CD4-positive, alpha-beta T cell treated with Interleukin-2 at 100 ng/mL for 4 hours (primary cell): ENCODE measurements at places on chromosomes 6 and 20.
A peak's percentile ranks its signal among the peaks of the same experiment; 100 is the strongest.

GRCh38 chr20:56506103-56506502 lies 18.4 kb upstream of the FAM209A start:
- no peak for DNase-seq

- no peak for DNase-seq
These were observed 372.9 kb downstream of the DOK5 start for GRCh38 chr20:54848262-54848661.

- no peak for DNase-seq
These were observed 45.3 kb upstream of the FAM50B start for GRCh38 chr6:3803627-3804468.

DNA sequence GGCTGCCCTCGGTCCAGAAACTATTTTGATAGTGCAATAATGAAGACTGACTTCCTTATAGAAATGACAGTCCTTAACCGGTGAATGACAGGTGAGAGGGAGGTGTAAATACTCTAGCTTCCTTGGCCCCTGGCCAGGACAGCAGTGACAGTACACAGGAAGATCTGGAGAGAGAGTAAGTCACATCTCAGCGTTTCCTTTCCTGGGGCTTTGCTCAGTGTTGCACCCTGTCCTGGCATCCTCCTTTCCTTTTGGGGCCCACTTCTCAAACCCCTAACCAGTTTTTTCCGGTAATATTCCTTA lies 336.9 kb downstream of the CD83 start:
- DNase-seq: peak; percentile 13

DNA sequence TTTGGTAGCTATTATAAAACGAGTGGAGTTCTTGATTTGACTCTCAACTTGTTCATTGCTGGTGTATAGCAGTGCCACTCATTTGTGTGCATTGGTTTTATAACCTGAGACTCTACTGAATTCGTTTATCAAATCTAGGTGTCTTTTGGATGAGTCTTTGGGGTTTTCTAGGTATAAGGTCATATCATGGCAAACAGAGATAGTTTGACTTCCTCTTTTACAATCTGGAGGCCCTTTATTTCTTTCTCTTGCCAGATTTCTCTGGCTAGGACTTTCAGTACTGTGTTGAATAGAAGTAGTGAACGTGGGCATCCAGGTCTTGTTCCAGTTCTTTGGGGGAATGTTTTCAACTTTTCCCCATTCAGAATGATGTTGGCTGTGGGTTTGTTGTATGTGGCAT lies 38.8 kb downstream of the SUMO4 start:
- DNase-seq: no peak

GRCh38 chr6:9388596-9388995 lies 953.3 kb upstream of the SLC35B3 start:
- DNase-seq: no peak
